ENCODE measurements at places on chromosomes 6 and 20.

DNA sequence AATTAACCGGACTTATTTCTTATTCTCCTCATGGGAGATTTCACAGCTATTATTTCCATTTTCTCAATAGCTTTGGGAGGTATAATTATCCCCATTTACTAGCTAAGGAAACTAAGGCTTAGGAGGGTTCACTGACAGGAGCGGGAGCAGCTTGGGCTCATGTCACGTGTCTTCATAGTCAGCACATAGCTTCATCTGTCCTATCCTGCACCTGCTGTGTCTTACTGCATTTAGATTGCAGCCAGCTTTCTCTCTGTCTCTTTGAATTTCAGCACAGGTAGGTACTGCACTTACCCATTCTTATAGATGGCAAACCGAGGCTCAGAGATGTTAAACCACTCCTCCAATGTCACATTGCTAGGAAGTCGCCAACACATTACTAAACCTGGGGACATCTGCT lies 839.9 kb downstream of the MAFB start:
- no peak for DNase-seq

- peak; percentile 6 for DNase-seq
Measured at GRCh38 chr6:8279041-8279805, 156.1 kb downstream of the SLC35B3 start.

DNA sequence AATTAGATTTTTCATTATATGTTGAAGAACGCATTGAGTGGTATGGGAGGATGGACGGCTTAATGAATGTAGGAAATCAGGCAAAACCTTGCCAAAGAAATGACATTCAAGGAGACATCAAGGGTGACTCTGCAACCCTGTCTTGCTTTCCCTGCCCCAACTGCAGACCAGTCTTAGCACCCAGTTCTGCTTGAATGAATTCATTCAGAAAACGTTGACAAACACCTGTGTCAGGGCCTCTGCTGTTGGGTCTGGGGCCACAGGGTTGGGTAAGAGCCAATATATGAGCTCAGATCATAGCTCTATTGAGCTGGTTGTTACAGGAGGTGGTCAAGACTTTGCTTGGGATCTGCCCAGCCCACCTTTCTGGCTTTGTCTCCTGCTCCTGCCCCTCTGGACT lies 7.7 kb upstream of the ASXL1 start:
- no peak for DNase-seq

- DNase-seq: no peak
Measured at GRCh38 chr20:62212299-62212698, 7.8 kb downstream of the HRH3 start.

- DNase-seq: no peak
Measured at GRCh38 chr6:90584636-90585255, 2.1 kb downstream of the MAP3K7 start.

- DNase-seq: peak; percentile 52
Measured at GRCh38 chr20:10618611-10619245, 55.1 kb downstream of the JAG1 start.

GRCh38 chr20:33178726-33179125 lies 10.8 kb downstream of the BPIFA2 start:
- peak; percentile 13 for DNase-seq

GRCh38 chr20:25865715-25866656 lies 169.3 kb upstream of the ZNF337 start:
- DNase-seq: peak; percentile 52

DNA sequence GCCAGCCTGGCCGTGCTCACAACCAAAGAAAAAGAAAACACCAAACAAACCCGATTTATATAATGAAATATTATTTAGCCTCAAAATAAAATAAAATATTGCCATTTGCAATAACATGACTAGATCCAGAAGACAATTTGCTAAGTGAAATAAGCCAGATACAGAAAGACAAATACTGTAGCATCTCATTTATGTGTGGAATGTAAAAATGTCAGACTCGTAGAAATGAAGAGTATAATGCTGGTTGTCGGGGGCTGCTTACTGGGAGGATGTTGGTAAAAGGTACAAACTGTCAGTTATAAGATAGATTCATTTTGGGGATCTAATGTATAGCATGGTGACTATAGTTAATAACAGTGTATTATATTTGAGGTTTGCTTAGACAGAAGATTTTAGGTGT lies 269.7 kb downstream of the THBS2 start:
- no peak for DNase-seq

- DNase-seq: no peak
Measured at GRCh38 chr6:24547243-24547642, 52.5 kb downstream of the ALDH5A1 start.

- DNase-seq: no peak
Measured at GRCh38 chr6:70072540-70073179, 206.3 kb downstream of the COL19A1 start.

GRCh38 chr6:112773187-112773586 lies 426.1 kb downstream of the RFPL4B start:
- peak; percentile 0 for DNase-seq

GRCh38 chr6:33630014-33630413 lies 8.9 kb downstream of the ITPR3 start:
- no peak for DNase-seq

- DNase-seq: no peak
Measured at GRCh38 chr6:43782764-43783513, 12.9 kb downstream of the VEGFA start.

- no peak for DNase-seq
Measured at GRCh38 chr6:157607317-157608109, 215.5 kb upstream of the SNX9 start.

- peak; percentile 74 for DNase-seq
Measured at GRCh38 chr6:156731396-156731795, 45.8 kb upstream of the ARID1B start.

DNA sequence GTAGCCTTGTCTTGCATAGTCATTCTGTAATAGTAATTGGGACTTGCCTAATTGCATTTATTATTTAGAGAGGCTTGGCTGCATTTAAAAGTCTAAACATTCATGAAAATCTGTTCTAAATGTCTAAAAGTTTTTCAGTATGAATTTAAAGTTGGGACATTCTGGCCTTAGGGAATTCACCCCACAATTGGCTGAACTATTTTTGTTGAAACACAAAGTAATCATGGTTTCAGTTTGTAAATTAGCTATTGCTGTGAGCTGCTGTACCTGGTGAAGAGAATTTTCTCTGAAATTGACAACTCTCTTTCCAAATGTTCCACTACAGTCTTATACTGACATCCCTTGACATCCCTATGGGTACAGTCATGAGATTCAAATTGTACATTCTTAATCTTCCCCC lies 253.0 kb downstream of the FARS2 start:
- no peak for DNase-seq

DNA sequence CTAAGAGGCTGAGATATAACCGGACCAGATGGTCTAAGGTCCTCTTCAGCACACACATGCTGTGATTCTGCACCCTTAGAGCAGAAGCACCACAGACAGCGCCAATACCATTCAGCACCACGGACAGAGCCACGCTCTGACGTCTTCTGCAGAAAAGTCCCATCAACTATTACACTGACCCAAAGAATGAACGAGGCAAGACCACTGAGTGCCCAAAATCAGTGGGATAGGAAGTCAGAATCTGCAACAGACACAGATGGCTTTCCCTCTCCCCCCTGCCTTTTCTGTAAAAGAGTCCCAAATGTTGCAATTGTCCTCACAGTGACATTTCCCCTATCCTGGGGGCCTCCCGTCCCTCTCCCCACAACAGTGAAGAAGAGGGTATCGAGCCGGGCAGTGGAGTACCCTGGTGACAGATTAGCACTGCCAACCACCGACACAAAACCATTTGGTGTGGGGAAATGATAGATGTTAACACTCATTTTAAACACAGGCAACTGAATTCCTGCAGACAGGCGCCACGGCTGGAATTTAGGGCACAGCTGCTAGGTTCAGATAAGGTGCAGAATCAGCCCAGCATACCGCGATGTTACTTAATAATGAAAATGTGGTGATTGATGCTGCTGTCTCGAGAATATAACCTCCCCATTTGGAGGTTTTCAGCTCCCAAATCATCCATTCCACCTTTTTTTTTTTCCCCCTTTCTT lies 66.6 kb upstream of the CTNNBL1 start:
- DNase-seq: peak; percentile 37

- DNase-seq: peak; percentile 78
Measured at GRCh38 chr6:7112741-7113313, 5.1 kb downstream of the RREB1 start.

All from bronchial epithelial cell (primary cell).